ENCODE measurements at places on chromosomes 1 and 21. TPM values are rescaled to one million over a fixed set of nuclear protein-coding genes. Genes with fewer than 3 reads are reported as not detected.

- H3K36me3 ChIP-seq = no peaks in the 10 kb centered on the region
- peak within 1 kb of the TSS; percentile 72 for H3K27ac ChIP-seq
- no peak for DNase-seq
- H3K4me3 ChIP-seq = peak within 1 kb of the TSS; percentile 34
- peaks cover 9% of the 10 kb centered on the region for H3K27me3 ChIP-seq
- peaks cover 21% of the 10 kb centered on the region for H3K4me1 ChIP-seq
Observed at GRCh38 chr1:219927956-219928790, at the start of gene SLC30A10. TSS of gene SLC30A10 (minus strand) at chr1:219928557. CDS start at chr1:219928440, 117 bp downstream.

GRCh38 chr1:224786533-224787250 lies 142.8 kb upstream of the DNAH14 start:
- no peak for DNase-seq
- H3K36me3 ChIP-seq = no peaks in the 10 kb centered on the region
- no peak overlapping the region for H3K27ac ChIP-seq
- no peaks in the 10 kb centered on the region for H3K27me3 ChIP-seq
- H3K4me3 ChIP-seq = no peak overlapping the region

The PRKAB2 gene
- 43.2 TPM for total RNA-seq

GRCh38 chr1:73801912-73802429 lies 396.0 kb downstream of the LRRIQ3 start:
- no peaks in the 10 kb centered on the region for H3K27me3 ChIP-seq
- H3K27ac ChIP-seq = no peak overlapping the region
- no peaks in the 10 kb centered on the region for H3K36me3 ChIP-seq
- no peak overlapping the region for H3K4me3 ChIP-seq
- H3K4me1 ChIP-seq = no peaks in the 10 kb centered on the region
- no peak for DNase-seq

The MSH4 gene
- total RNA-seq = not detected

The MAN1C1 gene
- 4.4 TPM for total RNA-seq

The C1orf116 gene
- total RNA-seq = 4.1 TPM

DNA sequence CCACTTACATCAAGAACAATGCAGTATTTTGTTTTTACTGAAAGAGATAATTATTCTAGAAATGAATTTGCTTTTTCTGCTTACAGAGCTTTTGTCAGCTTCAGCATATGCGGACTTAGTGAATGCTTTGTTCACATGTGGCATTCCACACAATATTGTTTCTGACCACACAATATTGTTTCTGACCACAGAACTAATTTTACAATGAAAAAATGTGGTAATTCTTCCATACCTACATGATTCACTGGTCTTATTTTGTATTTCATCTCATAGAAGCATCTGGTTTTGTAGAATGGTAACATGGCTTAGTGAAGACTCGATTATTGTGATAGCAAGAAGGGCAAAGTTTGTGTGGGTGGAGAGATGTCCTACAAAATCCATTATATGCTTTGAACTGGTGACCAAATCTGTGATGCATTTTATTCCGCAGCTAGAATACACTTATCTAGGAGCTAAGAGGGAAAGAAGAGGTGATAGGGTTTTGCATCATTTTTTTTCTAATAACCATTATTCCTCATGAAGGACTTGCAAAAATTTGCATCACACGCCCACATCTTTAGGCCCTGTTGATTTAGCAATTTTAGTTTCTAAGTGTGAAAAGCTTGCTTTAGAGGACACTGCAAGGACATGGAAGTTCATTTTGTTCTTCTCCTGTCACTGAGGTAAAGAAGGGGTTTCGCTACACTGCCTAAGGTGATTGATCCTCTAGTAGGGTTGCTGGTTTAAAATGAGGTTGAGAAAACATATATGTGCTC lies 75.3 kb downstream of the HLX start:
- no peak overlapping the region for H3K27ac ChIP-seq
- no peak overlapping the region for H3K4me3 ChIP-seq
- no peak for DNase-seq

DNA sequence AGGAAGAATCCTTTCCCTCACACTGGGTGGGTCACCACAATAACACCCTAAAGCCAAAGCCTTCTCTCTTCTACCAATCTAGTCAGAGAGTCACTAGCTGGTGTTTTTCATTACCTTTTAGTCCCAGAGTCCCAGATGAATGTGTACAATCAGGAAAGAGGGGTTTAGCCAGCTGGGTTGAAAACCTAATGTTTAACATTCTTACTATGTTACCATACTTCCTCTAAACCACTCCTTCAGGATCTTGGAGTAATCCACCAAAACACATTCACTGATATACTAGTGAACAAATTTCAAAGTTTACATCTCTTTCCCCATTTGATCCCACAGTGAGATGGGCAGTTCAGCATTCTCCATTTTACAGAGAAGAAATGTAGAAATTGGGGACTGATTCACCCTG lies 9.7 kb downstream of the LPAR3 start:
- no peaks in the 10 kb centered on the region for H3K27me3 ChIP-seq
- no peaks in the 10 kb centered on the region for H3K36me3 ChIP-seq
- no peak overlapping the region for H3K4me3 ChIP-seq

- H3K4me3 ChIP-seq = no peak overlapping the region
- H3K4me1 ChIP-seq = no peaks in the 10 kb centered on the region
- DNase-seq = no peak
- H3K36me3 ChIP-seq = no peaks in the 10 kb centered on the region
Observed at GRCh38 chr1:223345720-223346119, 18.3 kb downstream of the SUSD4 start.

The PTGFRN gene
- 20.6 TPM for total RNA-seq

Data from Peyer's patch (tissue), 4 donors.